Activated CD4-positive, alpha-beta T cell treated with anti-CD3 and anti-CD28 coated beads, Interleukin-2, amount 50 U/mL, for 24 hours (primary cell): ENCODE measurements at places on chromosomes 1 and 21.
A peak's percentile ranks its signal among the peaks of the same experiment; 100 is the strongest.

DNA sequence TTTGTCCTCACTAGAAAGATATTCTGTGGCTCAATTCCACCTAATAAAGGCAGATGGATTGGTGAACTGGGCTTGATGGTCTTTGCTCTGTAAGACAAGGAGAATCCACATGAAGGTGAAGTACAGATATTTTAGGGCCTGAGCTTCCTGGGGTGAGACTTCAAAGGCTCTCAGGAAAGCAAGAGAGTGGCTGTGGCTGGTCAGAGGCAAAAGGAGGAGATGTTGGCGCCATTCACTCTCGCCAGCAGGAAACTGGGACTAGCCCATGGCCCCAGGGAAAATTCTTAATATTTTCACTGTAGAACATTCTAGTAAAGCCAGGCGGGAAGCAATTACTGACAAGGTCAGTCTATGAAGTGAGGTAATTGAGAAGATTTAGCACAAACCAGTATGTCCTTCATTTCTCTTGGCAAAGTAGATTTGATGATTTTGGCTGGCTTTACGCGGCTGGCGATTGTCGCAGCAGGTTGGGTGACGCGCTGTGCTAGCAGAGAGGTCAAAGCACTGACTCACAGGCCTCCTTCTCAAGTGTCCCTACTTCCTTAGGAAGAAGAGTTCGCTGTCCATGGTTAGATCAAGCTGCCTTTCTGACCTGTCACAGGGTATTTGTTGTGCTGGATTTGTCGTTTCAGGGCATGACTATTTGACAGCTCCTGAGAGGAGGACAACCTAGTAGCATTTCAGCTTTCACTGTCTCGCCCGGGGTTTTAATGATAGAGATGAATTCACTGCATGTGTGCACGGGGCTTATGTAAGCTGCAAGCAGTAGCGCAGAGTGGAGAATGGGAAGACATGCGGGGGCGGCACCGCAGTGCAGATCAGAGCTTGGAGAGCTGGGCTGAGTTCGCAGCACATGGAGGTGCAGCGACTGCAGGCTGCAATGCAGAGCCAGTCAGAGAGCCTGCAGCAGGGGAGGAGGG lies 32.7 kb downstream of the XCL1 start:
- DNase-seq: no peak

DNA sequence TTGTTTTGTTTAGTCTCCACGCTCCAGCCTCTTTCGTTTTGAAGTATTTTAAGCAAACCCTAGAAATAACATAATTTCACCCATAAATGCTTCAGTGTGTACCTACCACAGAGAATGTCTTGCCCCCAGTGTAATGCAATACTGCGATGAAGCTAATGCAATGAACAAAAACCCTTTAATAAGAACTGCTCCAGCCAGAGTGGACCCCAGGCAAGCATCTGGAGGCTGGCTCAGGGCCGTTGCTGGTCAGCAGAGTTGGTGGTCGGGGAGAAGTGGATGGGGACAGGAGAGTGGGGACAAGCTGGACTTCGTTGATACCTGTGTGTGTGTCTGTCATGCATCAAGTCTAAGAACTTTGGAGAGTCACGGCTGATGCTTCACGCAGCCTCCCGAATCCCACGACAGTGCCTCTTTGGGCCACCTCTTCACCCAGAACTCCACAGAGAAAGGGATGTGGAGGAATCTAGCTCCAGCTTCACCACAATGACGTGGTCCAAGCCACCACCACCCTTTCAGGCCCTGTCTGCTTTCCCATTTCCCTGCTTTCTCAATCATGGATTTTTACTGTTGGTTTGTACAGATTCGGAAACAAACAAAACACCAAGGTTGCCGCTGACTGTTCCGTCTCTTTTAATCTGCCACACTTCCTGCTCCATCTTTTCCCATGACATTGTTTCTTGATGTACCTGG lies 108.6 kb upstream of the ERRFI1 start:
- DNase-seq: no peak

GRCh38 chr1:96427616-96428015 lies 294.0 kb upstream of the PTBP2 start:
- no peak for DNase-seq

GRCh38 chr1:112676543-112676942 lies 2.1 kb downstream of the MOV10 start:
- no peak for DNase-seq

GRCh38 chr1:60620087-60620486 lies 462.3 kb upstream of the NFIA start:
- DNase-seq: no peak

DNA sequence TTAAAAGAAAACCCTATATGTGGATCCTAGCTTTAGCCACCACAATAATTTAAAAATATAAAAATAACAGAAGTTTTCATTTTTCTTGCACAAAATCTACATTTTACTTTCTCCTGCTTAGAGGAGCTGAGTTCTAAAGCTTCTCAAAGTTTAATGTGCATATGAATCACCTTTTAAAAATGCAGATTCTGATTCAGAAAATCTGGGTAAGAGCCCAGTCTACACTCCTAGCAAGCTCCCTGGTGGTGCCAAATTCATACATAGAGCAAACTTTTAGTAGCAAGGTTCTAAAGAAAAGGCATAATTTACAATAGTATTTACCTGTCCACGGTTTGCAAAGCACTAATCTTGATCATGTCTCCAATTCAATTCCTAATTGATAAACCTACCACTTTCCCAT lies 19.3 kb downstream of the RSBN1 start:
- no peak for DNase-seq

DNA sequence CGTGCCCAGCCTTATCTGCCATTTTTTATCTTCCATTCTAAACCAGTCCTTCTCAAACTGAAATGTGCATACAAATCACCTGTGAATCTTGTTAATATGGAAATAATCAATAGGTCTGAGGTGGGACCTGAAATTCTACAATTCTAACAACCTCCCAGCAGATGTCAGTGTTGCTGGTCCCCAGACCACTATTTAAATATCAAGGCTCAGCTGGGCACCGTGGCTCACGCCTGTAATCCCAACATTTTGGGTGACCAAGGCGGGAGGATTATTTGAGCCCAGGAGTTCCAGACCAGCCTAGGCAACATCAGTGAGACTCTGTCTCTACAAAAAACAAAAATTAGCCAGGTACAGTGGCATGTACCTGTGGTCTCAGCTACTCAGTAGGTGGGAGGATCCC lies 4.1 kb downstream of the UQCRHL start:
- DNase-seq: no peak

- DNase-seq: no peak
These were observed 64.3 kb downstream of the ANKRD13C start for GRCh38 chr1:70290218-70290617.

GRCh38 chr1:232493869-232494268 lies 136.1 kb downstream of the SIPA1L2 start:
- DNase-seq: no peak

DNA sequence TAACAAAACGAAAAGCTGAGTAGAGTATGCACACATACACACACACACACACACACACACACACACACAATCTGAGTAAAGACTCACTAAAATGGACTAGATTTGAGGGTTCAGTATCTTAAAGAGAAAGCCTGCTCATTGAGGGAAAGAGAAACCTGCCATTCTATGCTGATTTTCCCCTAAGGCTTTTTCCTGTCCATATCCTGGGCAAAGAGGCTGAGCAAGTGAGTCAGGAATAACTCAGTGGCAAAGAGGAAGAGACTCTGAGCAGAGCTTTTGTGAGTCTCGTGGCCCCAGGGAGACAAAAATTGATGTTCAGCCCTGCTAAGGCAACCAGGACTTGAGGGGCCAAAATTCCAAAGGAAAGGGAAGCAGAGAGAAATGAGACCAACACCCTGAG lies 37.3 kb upstream of the RUNX1 start:
- DNase-seq: no peak

- DNase-seq: no peak
These were observed 12.1 kb downstream of the FOXD2 start for GRCh38 chr1:47449822-47450552.

DNA sequence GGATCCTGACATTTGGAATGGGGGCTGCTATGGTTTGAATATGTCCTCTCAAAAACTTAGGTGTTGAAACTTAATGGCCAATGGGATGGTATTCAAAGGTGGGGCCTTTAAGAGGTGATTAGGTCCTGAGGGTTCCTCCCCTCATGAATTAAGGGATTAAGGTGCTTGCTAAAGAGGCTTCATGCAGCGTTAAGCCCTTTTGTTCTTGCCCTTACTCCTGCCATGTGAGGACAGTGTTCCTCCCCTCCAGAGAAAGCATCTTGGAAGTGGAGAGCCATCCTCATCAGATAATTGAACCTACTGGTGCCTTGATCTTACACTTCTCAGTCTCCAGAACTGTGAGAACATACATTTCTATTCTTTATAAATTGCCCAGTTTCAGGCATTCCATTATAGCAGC lies 146.6 kb downstream of the KCNJ6 start:
- no peak for DNase-seq

GRCh38 chr1:234369784-234370183 lies 3.5 kb upstream of the COA6 start:
- DNase-seq: no peak

DNA sequence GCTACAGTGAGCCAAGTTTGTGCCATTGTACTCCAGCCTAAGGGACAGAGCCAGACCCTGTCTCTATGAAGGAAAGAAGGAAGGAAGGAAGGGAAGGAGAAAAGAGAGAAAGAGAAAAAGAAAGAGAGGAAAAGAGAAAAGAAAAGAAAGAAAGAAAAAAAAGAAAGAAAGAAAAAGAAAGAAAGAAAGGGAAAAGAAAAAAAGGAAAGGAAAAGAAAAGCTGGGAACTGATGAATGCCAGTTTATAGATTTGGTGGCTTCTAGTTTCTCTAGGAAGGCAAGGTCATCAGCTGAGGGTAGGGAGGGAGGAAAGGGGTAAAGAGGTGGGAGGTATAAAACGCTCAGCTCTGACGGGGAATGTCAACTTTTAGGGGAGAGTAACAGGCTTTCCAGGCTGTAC lies 62.3 kb upstream of the AKT3 start:
- DNase-seq: no peak

DNA sequence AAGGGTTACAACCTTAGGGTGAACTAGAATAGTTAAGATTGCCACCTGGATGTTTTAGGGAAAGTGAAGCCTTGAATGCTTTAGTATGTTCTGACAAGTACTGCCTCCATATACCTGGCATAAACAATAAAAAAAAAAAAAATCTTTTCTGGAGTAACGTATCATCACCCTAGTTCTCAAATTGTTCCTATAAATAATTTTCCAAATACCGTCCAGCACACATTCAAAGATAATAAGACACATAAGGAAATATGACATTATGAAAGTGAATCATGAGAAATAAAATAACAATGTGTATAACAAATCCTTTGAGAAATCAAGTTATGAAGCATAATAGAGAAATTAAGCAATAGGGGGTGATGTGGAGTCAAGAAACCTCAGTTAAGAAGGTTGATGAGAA lies 20.6 kb downstream of the C1orf141 start:
- no peak for DNase-seq

DNA sequence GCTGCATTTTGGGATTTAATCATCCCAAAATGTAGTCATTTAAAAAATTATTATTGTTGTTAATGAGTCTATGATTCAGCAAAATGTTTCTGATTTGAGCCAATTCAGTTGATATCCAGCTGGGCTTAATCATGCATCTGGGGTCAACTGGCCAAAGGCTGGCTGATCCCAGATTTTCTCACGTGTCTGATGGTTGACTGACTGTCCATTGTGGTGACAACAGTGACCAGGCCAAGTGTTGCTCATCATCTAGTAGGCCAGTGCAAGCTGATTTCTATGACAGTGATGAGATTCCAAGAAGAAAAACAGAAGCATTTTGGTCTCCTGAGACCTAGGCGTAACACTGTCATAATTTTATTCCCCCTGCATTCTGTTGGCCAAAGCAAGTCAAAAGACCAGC lies 80.1 kb upstream of the ZC3H11B start:
- no peak for DNase-seq

GRCh38 chr1:58908561-58909560 lies 125.0 kb upstream of the JUN start:
- no peak for DNase-seq

- peak; percentile 79 for DNase-seq
These were observed 520 bp downstream of the PLEKHN1 start for GRCh38 chr1:966704-967300.

GRCh38 chr1:29712284-29712651 lies 475.9 kb downstream of the PTPRU start:
- no peak for DNase-seq

DNA sequence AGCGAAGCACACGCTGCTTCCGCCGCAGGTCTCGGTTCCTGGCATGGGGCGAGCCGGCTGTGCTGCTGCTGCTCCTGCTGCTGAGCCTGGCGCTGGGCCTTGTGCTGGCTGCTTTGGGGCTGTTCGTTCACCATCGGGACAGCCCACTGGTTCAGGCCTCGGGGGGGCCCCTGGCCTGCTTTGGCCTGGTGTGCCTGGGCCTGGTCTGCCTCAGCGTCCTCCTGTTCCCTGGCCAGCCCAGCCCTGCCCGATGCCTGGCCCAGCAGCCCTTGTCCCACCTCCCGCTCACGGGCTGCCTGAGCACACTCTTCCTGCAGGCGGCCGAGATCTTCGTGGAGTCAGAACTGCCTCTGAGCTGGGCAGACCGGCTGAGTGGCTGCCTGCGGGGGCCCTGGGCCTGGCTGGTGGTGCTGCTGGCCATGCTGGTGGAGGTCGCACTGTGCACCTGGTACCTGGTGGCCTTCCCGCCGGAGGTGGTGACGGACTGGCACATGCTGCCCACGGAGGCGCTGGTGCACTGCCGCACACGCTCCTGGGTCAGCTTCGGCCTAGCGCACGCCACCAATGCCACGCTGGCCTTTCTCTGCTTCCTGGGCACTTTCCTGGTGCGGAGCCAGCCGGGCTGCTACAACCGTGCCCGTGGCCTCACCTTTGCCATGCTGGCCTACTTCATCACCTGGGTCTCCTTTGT lies 2.6 kb downstream of the TAS1R3 start:
- DNase-seq: no peak

- DNase-seq: no peak
These were observed 18.9 kb downstream of the LDLRAP1 start for GRCh38 chr1:25562101-25562927.

DNA sequence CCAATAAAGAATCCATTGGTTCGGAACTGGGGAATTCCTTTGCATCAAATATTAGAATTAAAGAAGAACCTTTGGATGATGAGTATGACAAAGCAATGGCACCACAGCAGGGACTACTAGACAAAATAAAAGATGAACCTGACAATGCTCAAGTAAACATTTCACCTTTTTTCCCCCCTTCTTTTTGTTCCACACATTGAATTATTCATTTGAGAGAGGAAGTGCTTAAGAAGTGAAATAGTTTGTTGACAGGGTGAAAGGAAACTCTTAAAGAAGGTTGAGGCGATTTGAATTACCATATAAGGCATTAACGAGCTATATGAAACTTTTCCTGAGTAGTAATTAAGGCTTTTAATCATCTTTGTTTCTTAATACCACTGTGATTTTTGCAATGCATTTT lies 93.1 kb downstream of the ZMYM4 start:
- DNase-seq: no peak

- DNase-seq: no peak
These were observed 497.8 kb downstream of the TTLL7 start for GRCh38 chr1:83500987-83501591.

- no peak for DNase-seq
These were observed 106.3 kb downstream of the PAX7 start for GRCh38 chr1:18736958-18737357.

- no peak for DNase-seq
These were observed 9.8 kb upstream of the HPCAL4 start for GRCh38 chr1:39701049-39701439.
